Mammary microvascular endothelial cell (primary cell): ENCODE measurements at places on chromosomes 6 and 20. TPM values are rescaled to one million over a fixed set of nuclear protein-coding genes. Genes with fewer than 3 reads are reported as not detected.

Gene KHDC3L
- total RNA-seq: not detected in 2 replicates

Gene RAD21L1
- not detected in 2 replicates for total RNA-seq

Gene BACH2
- total RNA-seq: 0.87 and 1.4 TPM in 2 replicates

Gene LY6G5B
- 0.93 and 3.1 TPM in 2 replicates for total RNA-seq
